Activated naive CD4-positive, alpha-beta T cell treated with anti-CD3 and anti-CD28 coated beads, Interleukin-2, amount 10 ng/mL, durations not matched to agents 7 days and 5 days (primary cell): ENCODE measurements at places on chromosomes 16 and 17.

DNA sequence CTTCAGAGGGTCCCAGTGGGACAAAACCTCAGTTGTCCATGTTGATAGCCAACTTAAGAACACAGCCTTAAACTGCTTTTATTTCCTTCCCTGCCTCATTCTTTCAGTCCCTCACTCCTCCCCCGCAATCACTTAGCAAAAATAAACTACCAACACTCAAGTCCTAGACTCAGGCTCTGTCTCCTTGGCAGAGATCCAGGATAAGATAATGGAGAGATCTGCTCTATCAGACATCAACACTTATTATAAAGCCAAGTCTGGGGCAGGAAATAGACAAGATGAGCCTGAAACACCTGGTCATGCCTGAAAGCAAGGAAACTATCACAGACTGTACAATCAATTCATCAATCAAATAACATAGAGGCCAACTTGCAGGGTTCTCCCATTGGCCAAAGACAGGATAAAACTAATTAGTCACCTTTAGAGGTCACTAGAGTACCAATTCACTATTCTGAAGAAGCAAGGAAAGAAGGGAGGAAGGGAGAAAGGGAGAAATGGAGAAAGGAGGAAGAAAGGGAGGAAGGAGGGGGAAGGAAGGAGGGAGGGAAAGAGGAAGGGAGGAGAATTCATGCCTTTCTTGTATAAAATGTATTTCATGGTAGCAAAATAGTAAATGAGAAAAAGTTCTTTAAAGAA lies 15.7 kb downstream of the HYDIN start:
- no peak for DNase-seq

DNA sequence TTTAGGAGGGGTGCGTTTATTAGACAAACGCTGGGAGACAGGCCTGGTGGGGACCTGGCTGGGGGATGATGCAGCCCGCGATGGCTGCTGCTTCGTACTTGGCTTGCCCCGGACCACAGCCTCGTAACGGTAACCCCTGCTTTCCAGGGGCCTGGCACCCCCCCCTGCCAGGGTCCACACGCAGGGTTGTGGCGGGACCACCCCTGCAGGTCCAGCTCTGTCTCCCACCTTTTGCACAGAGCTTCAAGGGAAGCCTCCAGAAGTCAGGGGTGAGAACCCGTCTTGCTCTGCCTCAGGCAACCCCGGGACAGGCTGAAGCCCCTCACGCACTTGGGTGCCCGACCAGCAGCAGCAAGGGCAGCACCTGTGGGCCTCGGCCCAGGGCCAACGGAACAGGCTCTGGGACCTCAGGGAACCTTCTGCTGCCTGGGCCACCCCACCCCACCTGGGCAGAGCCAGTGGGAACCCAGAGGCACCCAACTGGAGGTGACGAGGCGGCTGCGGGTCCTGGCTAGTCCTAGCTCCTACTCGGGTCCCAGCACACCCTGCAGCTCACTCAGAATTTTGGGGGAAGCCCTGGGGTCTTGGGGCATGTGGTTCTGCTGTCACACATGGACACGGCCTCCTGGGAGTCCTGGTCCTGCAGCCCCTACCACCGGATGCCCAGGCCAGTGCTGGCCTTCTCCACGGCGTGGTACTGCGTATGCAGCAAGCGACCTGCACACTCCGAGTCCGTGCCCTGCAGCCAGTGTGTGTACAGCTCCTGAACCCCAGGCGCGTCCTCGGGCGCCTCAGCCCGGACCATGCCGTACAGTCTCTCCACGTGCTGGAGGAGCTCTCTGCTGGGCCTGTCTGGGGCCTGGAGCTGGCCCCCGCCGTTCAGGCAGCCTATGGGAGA lies 3.1 kb downstream of the HAGHL start:
- DNase-seq, result no peak

- no peak for DNase-seq
Observed at GRCh38 chr16:86929057-86929871, 350.9 kb downstream of the FOXL1 start.

DNA sequence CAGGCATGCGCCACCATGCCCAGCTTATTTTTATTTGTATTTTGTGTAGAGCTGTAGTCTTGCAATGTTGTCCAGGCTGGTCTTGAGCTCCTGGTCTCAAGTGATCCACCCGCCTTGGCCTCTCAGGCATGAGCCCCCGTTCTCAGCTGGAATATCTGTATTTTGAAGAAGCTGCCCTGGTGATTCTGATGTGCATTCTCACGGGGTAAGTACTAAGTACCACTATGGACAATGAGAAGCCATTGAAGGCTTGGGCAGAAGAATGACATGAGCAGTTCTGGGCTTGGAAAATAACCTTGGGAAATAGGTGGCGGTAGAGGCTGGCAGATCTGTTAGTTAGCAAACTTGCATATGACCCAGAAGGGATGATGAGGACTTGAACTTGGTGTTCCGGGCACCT lies 15.6 kb upstream of the NKD1 start:
- no peak for DNase-seq

- DNase-seq, result no peak
Observed at GRCh38 chr17:60386147-60387058, 5.5 kb downstream of the USP32 start.

- DNase-seq, result no peak
Observed at GRCh38 chr16:12341423-12341822, 364.9 kb downstream of the SNX29 start.

GRCh38 chr17:6648181-6648580 lies 3.2 kb downstream of the MED31 start:
- no peak for DNase-seq

DNA sequence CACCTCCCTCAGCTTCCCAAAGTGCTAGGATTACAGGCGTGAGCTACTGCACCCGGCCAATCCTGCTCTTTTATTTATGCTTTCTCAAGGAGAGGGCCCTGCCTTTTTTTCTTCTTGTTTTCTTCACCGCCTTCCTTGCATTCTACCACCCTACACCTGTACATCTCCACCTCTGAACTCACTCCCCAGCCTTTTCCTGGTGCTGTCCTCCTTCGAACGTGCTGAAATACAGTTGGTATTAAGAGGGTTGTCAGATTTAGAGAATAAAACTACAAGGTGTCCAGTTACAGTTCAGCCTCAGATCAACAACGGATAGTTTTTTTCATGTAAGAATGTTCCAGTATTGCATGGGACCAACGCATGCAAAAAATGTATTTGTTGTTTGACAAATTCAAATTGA lies 1.7 kb downstream of the PIRT start:
- no peak for DNase-seq

- DNase-seq, result no peak
Observed at GRCh38 chr17:1390432-1391367, 9.3 kb downstream of the YWHAE start.

- DNase-seq, result no peak
Observed at GRCh38 chr17:8577868-8578267, 52.7 kb downstream of the MYH10 start.

DNA sequence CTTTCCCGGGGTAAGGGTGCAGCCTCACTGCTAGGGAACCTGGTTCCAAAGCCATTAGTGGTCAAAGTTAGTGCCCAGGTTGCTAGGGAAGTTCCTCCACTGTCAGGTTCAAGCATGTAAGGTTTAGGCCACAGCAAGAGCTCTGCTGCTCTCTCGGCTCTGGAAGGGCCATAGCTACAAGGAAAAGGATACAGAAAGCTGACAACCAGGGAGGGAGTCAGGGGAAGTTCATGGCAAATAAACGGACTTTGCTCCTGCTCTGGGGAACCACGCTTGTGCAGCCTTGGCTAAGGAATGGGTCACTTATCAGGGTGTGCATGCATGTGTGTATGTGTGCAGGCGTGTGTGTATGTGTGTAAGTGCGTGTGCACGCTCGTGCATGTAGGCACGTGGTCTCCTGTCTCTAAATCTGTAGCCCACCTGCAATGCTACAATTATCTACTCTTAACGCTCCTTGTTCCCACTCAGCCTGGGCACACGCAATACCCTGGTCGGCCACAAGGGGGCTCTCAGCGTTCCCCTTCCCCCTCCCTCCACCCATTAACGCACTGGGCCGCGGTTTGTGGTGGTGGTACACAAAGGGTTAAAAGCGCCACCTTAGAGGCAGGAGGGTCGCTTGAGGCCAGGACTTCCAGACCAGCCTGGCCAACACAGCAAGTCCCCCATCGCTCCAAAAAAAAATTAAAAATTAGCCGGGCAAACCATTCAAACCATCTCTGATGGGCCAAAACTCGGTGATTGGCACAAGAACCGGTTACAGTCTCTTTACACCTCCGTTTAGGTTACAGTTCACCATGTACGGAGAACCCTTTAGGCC lies 48.4 kb upstream of the KDM8 start:
- peak; percentile 76 for DNase-seq

- no peak for DNase-seq
Observed at GRCh38 chr16:24208710-24209109, 47.4 kb upstream of the CACNG3 start.

- no peak for DNase-seq
Observed at GRCh38 chr16:85712801-85713200, 24.0 kb upstream of the GINS2 start.

DNA sequence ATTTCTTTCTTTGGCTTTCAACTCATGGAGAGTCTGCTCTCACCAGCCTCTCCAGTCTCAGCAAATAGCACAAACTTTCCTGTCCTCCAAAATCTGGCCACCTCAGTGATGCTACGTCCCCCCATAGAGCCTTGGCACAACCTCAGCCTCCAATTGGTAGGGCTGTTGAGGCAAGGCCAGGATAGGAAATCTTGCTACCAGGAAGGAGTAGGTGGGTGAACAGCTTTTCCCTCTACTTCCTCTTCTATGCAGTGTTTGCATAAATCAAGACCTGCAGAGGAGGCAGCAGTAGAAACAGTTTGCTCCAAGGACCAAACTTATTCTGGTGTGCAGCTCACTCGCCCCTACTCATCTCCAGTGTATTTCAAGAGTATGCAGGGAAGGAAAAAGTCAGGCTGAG lies 701 bp upstream of the DPEP2 start:
- DNase-seq, result no peak

DNA sequence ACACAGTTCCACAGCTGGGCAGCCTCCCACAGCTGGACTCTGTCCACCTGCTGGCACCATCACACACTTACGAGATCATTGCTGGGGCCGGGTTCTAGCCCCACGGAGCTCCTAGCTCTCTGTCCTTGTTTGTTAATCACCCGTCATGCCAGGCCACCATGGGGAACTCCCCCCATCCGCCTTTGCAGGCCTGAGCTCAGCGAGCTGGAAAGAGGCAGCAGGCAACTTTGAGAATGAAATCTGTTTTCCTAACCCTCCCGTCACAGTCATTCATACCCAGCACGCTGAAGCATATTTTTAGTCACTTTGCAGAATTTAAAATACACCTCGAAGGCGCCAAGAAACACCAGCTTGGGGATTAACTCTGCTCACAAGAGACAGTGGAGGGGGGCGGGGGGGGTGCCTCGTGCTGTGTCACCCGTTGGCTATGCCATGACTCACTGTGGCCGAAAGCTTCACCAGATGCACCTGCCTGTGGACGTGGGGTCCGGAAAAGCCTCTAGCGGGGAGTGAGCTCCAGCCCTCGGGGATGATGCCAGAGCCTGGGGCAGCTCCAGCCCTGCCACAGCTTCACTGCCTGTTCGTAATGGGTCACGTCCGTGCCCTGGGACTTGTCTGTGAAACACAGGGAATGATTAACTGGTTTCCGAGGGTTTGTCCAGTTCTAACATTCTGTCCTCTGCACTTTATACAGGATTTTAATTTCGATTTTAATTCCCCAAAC lies 1.4 kb upstream of the SPNS2 start:
- no peak for DNase-seq

GRCh38 chr16:69709456-69710084 lies 16.8 kb downstream of the NQO1 start:
- no peak for DNase-seq

DNA sequence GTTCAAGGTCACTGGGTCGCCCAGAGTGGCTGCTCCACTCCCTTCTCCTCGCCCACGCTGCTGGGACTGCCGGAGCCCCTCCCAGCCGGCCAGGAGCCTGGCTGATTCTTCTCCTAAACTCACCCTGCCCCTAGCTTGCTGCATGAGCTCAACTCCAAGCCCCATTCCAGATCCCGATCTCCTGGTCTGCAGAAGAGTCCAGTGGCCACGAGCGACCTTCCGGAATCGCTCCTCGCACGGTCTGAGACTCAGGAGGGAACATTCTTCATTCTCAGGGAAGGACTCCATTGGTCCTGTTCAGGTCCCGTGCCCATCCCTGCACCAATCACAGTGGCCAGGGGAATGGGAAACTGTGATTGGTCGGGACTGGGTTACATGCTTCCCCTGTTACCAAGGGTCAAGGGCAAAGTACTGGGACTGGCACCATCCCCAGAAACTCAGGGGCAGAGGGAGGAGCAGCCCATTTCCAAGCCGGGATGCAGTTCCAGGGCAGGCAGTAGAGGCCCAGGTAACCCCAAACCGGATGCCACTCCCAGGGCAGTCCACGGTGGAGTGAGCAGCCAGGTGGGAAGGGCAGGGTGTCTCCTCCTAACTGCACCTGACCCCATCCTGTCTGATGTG lies 24.5 kb upstream of the CIBAR2 start:
- no peak for DNase-seq

GRCh38 chr16:10077861-10078260 lies 104.4 kb downstream of the GRIN2A start:
- no peak for DNase-seq

DNA sequence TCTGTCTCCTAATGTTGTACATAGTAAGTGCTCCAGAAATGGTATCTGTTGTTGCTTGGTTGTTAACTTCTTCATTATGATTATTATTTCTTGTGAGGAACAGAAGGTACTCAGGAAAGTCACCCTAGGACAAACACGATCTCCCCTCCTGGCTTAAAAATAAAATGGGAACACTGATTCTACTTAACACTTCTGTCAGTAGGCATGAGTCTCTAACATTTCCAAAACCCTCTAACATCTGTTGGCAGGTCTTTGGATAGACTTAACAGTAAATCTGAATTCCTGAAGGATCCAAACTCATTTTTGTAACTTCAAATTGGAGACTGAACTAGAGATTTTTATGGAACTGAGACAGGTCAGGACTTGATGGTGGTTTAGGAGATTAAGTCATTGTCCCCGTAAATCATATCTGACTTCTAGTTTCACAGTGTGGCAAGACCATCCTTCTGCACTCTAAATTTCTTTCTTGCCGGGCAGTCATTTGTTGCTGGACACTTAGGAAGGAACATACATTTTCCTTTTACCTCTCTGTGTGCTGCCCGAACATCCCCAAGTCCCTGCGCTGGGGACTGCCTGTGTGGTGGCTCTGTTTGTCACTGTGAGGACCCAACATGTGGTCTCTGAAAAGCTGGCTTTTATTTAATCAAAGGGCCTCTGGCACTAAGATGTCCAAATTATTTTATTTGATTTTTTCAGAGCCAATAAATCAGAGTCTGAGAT lies 149.9 kb downstream of the NPIPB5 start:
- DNase-seq, result no peak

- DNase-seq, result no peak
Observed at GRCh38 chr17:79113699-79114457, 39.3 kb downstream of the ENGASE start.
